Left renal pelvis (tissue), 4 donors: ENCODE measurements at places on chromosomes 2 and 18.

DNA sequence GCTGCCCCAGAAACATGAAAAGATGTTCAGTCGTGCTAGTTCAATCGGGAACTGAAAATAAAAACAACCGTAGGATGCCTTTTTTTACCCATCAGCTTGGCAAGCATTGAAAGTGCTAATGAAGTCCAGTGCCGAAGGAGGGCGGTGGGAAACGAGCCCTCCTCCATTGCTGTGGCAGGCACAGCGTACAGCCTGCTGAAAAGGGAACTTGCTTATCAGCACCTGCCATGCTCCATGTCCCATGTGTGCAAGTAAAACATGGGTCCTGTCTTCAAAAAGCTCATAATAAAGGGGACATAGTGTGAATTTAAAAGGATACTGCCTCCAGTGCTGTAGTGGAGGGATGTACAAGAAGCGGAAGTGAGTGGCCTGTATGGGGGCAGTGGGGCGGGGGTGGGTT, 82.4 kb downstream of the ARMC9 start:
- no peak for DNase-seq

DNA sequence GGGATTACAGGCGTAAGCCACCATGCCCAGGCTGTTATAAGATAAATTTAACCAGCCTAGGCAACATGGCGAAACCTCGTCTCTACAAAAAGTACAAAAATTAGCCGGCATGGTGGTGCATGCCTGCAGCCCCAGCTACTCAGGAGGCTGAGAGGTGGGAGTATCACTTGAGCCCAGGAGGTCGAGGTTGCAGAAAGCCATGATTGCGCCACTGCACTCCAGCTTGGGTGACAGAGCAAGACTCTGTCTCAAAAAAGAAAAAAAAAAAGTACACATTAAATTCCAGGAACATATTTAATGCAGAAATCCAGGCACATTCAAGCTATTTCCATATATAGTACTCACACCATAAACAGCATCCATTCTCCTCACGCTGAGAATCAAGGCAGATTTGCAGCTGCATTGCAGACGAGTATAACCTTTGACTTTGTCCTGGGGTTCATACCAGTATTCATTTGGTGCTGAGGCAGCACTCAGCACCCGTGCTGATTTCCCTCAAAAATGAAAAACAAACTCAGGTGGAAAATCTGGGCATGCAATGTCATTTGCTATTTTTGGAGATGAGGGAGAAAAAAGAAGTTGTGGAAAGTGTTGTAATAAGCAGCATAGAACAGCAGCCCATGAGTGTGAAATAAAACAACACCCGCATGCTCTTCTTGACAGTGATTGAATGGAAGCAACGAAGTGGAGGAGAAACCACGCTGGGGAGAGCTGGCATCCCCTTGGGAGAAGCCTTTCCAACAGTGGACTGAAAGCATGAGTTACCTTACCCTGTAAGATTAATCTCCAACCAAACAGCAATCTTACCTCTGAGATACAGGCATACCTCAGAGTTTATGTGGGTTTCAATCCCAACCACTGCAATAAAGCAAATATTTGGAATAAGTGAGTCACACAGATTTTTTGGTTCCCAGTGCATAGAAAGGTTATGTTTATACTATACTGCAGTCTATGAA, 46.8 kb upstream of the ANXA4 start:
- no peak for DNase-seq

GRCh38 chr2:16172324-16173175, 232.2 kb downstream of the MYCN start:
- no peak for DNase-seq

- no peak for DNase-seq
Observed at GRCh38 chr2:127685410-127686080, 10.2 kb upstream of the LIMS2 start.

DNA sequence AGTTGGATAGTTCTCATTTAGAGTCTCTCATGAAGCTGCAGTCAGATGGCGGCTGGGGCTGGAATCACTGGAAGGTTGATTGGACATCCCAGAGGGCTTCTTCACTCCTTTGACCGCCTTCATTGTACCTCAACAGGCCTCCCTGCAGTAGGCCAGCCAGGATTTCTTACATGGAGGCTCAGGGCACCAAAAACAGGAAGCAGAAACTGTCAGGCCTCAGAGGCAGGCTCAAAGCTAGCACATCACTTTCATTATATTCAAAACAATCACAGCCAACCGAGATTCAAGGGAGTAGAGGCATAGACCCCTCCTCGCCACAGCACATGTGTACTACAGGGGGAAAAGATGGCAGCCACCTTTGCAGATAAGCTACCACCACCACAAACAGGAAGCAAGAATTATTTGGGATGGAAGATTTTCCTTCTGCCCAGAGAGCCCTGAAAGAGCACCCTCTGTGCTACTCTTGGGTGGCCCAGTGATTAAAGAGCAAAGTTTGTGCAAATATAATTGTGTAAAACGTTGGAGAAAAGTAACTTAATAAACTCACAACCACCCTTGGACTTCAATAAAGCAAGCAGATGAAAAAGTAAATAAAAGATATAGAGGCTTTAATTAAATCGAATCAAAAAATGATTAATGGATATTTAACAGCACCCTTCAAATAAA, 155.3 kb downstream of the GFPT1 start:
- no peak for DNase-seq

- DNase-seq, result no peak
Observed at GRCh38 chr2:136247204-136247950, 129.4 kb upstream of the CXCR4 start.

DNA sequence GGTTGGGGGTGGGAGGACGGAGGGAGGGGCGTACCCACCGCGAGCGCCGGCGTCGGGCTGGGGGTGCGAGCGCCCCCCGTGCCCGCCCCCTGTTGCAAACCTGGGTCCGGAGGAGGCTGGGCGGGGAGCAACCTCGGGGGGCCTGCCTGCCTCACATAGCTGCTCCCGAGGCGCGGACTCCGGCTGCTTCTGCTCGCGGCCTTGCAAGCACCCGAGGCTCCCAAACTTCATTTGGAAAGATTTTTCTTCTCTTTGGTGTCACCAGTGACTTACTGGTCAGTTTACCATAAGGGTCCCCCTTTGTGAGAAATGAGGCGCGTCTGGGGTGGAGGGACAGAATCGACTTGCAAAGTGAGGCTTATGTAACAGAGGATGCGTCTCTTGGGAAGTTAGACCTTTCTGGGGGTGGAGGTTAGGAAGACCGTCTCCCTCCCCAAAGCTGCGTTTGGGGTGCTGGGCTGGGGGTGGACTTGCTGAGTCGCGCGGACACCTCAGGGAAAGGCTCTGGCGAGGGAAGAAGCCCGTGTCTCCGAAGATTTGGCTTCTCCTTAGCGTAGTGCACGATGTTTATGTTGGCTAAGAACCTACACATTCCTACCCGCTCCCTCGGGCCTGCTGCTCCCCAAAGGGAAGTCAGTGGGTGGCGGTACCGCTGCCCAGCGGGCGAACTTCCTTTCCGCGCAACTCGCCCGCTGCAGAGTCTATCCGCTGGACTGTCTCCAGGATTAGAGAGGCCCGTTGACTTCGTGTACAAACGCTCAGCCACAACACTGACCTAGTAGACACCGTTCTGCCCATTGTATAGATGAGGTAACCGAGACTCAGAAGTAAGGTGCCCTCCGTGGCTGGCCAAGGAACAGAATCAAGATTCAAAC, 559 bp downstream of the TMEM37 start:
- DNase-seq, result no peak

- DNase-seq, result no peak
Observed at GRCh38 chr2:215019521-215020145, 118.8 kb downstream of the ABCA12 start.

GRCh38 chr2:9307535-9307934, 100.9 kb downstream of the ASAP2 start:
- no peak for DNase-seq

DNA sequence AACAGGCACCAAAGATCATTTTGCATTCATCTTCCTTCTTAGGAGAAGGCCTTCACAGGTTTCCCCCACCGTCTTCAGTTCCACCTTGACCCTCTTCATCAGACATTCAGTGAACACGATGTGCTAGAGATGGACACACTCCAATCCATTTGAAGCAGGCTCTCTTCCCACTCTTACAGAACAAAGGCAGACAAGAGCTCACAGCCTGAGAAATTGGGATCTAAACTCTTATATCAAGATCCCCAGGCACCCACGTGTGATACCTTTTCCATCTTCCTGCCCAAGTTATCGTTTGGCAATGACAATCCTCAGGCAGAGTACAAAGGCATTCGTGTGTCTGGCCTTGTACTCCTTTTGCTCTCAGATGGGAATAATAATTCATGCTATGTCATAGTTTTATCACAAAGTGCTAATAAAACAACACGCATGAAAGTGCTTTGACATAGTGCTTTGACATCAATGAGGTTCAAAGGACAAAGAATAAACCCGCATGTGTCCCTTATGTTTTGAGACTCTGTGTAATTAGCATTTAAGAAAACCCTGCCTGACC, 369.3 kb upstream of the KLHL29 start:
- no peak for DNase-seq

DNA sequence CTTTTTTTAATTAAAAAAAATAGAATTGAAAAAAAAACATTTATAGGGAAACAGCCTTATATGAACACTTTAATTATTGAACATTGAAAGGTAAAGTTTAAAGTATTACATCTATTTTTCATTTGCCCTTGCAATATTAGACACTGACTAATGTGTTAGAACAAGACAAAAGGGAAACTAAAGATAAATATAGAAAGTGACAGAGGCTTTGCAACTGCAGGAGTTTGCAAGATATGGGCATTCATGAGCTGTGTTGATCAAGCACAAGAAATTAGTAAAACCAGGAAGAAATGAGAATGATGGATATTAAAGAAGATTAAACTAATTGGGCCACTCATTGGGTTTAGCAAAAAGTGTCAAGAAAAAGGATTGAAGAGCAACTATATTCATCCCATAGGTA, 1097.7 kb upstream of the CELF4 start:
- DNase-seq, result no peak

GRCh38 chr2:175366815-175367214, 185.3 kb upstream of the ATP5MC3 start:
- DNase-seq, result peak; percentile 35

DNA sequence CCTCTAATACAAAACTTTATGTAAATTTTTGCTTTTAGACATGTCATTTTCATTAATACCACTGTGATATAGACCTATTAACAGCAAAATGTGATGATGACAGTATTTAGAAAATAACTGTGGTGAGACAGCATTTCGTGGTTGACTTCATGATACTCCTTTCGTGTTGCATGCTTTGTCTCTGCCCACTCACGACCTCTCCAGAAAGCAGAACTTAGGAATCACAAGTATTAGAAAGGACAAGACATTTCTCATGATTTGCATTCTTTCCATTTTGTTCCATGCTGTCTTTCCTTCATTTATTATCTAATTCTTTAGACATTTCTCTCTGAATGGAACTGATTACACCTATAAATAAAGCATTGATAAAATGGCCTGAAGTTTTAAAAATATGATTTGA, 85.2 kb upstream of the POU3F3 start:
- DNase-seq, result no peak

DNA sequence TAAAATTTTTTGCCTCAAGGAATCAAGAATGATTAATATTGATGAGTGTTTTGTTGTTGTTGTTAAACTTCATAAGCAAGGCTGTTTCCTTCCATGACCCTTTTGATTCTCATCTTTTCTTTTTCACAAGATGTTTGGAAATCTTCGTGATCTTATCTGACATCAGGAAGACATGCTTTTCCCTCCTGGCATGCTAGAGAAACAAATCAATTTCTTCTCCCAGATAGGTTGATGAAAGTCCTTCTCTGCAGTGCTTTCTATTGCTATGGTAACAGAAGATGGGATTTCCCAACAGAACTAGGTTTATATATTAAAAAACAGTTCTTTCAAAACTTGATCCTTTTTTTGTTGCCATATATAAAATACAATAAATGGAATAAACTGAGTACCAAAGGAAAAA, 85.2 kb downstream of the EML6 start:
- DNase-seq, result no peak

GRCh38 chr2:233832869-233833311, 21.4 kb downstream of the HJURP start:
- DNase-seq, result no peak
